ENCODE measurements at places on chromosomes 11 and 22.

DNA sequence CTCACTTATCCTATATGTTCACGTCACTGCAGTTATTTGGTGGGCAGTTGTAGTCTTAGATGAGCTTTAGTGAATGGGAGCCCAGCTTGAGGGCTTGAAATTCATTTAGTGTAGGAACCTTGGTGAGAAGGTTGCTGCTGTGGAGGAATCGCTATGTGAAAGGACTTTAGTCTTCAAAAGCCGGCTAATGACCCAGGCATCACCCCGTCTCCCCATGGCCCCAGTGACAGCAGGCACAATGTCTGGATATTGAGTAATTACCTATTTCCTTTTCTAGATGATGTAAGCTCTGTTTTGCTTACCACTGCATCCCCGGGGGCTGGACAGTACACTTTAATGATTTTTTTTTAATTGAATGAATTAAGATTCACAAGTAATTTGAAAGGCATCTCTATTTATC is 283.2 kb downstream of the ST3GAL4 start:
- DNase-seq, result no peak

GRCh38 chr11:128448981-128449713 is 138.2 kb downstream of the ETS1 start:
- DNase-seq, result no peak

DNA sequence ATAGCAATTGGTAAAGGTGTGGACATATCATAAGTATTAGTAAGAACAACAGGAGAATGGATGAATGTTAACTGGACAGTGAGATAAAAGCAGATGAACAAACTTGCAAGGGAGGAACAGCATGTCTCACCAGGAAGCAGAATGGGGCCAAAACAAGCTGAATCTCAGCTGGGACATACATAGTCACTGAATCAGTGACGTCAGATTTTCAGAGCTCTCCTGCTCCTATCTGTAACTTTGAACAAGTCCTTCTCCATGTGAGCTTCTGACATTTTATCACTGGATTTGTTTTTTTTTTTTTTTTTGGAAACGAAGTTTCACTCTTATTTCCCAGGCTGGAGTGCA is 118.7 kb downstream of the BBOX1 start:
- DNase-seq, result no peak

DNA sequence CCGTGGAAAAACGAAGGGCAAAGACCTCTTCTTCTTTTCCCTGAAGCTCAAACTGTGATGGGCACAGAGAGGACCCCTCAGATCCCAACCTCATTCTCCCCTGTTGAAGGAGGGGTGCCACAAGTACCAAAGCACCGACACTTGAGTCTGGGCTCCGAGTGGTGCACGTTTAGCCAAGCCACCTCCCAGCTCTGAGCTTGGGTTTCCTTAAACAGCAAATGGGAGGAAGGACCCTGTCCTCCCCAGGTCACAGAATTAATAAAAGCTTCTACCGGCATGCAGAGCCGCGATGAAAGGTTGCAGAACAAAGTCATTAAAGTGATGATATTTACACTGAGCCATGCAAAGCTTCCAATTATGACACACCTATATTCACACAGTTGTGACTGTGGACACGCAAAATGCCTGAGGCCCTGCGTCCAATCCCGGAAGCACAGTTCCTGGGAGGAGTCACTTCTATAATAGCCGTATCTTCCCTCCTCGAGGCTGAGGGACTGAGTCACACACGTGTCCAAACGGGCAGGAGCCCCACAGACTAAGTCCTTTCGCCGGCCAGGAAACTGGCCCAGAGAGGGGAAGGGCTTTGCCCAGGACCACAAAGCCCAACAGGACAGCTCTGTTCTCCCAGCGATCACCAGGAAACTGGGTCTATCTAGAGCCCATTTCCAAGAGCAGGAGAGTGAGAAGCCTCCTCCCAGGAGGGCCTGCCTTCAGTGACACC is 922 bp upstream of the CSNK1E start:
- no peak for DNase-seq

- DNase-seq, result no peak
Measured at GRCh38 chr22:31983911-31984656, 39.7 kb downstream of the YWHAH start.

GRCh38 chr22:20095521-20095920 is 15.5 kb downstream of the DGCR8 start:
- DNase-seq, result no peak

DNA sequence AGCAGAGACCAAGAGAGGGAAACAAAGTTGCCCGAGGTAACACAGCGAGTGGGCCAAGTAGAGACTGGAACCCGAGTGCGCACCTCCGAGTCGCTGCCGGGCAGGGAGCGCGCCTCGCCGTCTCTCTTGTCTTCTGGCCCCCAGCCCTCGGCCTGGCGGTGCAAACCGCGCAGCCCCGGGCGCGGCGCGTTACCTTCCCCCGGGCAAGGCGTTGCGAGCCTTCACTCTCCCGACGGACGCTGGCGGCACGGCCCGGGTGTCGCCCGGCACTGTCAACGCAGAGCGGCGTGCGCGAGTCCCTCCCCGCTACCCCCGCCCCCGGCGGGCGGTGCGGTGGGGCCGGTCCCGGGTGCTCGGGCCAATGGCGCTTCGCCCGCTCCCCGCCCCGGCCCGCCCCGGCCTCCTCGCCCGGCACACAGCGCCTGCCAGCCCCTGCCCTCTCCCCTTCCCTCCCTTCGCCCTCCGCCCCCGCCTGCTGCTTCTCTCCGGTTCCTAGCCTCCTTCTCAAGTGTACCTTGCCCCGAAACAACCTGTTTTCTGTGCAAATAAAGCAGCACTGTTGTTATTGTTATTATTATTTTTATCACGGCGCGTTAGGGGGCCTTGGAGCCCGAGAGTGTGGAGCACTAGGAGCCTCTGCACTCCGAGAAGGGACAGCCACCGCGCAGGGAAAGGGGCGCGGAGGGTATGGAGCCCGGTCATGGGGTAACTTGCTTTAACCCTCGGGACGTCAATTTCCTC is at the start of gene SYTL2:
Gene SYTL2, minus strand, starts transcription at position 271 of the 741 bp plus-strand sequence. CDS start 53,416 bp downstream, outside the sequence.
- peak; percentile 80 for DNase-seq

DNA sequence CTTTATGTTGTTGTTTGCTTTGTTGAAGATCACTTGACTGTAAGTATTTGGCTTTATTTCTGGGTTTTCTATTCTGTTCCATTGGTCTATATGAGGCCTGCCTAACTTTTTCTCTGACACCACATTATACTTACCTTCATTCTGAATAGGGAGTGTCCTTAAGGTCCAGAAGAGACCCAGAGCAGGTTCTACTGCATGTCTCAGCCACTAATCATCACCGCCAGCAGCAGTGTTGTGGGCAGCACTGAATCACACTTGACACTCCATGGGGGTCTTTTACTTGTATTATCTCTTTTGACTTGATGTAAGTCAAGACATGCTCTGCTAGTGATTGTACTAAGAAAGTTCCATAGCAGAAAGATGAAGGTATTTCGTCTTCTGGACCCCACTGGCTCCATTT is 274.9 kb downstream of the TENM4 start:
- no peak for DNase-seq

GRCh38 chr11:87878373-87878825 is 296.8 kb downstream of the RAB38 start:
- no peak for DNase-seq

GRCh38 chr11:27025957-27026733 is 14.5 kb upstream of the BBOX1 start:
- DNase-seq, result no peak

DNA sequence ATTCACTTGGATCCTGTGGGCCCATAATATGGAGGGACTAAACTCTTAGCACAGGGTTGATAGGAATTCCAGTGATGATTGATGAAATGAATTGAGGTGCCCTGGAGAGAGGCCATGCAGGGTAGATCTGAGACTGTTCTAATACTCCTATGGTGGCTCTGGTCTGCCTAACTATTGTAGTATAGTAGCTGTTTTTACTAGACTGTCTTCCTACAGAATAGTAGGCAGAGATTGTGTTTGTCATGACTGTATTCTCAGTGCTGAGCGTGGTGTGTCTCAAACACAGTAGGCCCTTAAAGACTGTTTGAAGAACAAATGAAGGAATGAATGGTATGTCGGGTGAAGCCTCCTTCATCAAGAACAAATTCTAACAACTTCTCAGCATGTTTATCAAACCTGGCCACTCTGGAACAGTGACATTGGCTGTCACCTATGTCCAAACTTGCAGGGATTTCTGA is 107.0 kb upstream of the SESN3 start:
- no peak for DNase-seq

GRCh38 chr11:1567052-1567720 is 4.9 kb downstream of the DUSP8 start:
- DNase-seq, result no peak

Data from CD4-positive, alpha-beta T cell treated with Interleukin-21 for 1 hour (primary cell).